Stimulated activated CD4-positive, alpha-beta T cell treated with anti-CD3 and anti-CD28 coated beads, Interleukin-2, amount 100 ng/mL, for 4 hours (primary cell): ENCODE measurements at places on chromosomes 1 and 21.

- DNase-seq = no peak
These were observed 1.4 kb downstream of the PLA2G5 start for GRCh38 chr1:20071416-20071815.

DNA sequence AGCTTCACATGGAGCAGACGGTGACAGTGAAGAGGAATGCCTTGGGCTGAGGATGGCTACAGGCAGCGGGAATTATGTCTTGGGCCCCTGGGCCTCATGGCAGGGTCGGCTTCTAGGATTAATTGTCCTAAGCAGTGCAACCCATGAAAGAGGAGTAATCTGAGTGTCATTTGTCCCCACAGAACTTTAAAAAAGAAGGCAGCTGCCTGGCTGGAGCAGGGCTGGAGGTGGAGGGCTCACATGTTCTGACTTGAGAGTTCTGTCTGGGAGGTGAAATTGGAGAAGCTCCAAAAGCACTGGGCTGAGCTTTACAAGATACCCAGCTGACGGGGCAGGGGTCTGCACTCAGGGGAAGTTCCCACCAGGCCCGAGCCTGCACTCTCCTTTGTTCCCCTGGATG lies 22.6 kb downstream of the CACNA1S start:
- DNase-seq = no peak

GRCh38 chr1:217564833-217565232 lies 66.1 kb downstream of the GPATCH2 start:
- no peak for DNase-seq

DNA sequence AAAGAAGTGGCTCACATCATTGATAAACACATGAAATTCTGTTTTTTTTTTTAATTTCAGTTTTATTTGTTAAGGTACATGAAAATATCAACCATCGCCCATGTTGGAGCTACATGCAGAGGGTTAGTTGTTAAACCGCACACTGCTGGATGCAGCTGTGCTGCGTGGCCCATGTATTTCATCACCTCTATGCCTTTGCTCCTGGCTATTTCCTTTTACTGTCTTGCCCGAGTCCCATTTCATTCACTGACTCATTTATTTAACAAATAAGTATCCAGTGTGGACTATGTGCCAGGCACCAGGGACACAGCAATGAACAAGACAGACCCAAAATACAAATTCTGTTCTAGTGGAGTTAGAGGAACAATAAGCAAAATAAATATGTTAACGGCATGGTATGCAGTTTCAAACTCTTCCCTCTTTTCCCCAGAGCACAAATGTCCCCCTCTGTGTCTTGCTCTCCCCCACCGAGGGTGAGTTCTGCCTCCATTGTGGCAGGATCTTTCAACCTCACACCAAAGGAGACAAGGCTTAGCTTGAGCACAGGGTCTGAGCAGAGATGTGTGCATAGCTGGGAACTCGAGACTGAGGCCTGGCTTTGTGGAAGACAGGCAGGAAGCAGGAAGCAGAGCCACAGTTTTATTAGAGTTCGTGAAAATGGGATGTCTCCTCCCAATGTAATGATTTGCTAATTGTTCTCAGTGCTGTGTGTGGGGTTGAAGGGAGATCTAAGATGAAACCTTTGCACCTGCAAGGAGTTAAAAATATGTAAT lies 44.6 kb downstream of the MAN1C1 start:
- no peak for DNase-seq

GRCh38 chr1:214471458-214471857 lies 79.9 kb downstream of the PTPN14 start:
- no peak for DNase-seq

DNA sequence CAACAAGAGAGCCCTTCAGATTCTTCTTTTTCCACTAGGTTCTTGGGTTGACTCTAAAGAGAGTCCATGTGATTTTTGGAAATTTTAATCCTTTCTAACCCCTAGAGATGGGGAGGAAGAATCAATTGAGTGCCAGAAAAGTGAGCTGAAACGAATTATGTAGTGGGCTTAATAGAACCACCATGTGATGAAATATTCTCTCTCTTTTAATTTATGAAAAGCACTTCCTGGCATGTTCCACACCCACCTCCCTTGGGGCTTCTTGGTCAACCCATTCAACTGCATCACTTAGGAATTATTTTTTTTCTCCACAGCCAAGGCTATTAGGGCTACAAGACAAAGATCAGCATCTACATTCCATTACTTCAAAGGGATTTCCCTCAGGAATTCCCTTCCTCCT lies 79.6 kb downstream of the ZC3H11B start:
- no peak for DNase-seq

GRCh38 chr1:115196296-115196695 lies 107.0 kb upstream of the TSPAN2 start:
- no peak for DNase-seq

GRCh38 chr1:206926286-206926685 lies 4.5 kb upstream of the FCMR start:
- DNase-seq = no peak

- no peak for DNase-seq
These were observed 9.1 kb upstream of the ATAD3B start for GRCh38 chr1:1462318-1462966.

GRCh38 chr1:158728510-158729225 lies 8.1 kb upstream of the OR6K3 start:
- no peak for DNase-seq

- DNase-seq = no peak
These were observed 52.6 kb downstream of the GLIS1 start for GRCh38 chr1:53686091-53686964.

GRCh38 chr1:162703708-162704107 lies 71.4 kb downstream of the DDR2 start:
- DNase-seq = no peak

DNA sequence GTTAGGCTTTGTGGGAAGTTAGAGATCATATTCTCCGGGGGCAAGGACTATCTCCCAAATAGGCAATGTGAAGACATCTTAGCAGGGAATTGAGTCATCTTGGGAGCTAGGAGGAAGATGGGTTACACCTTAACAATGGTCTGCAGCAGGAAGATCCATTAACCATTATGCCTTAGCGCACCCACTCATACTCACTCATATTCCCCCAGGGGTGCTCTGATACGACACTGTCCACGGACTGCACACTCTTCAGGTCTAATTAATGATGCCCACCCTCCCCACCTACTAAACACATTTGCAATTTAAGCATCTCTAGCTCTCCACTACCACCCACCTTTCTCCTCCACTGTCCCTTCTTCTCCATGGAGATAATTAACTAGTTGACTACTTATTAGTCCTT lies 857 bp upstream of the AK5 start:
- no peak for DNase-seq

DNA sequence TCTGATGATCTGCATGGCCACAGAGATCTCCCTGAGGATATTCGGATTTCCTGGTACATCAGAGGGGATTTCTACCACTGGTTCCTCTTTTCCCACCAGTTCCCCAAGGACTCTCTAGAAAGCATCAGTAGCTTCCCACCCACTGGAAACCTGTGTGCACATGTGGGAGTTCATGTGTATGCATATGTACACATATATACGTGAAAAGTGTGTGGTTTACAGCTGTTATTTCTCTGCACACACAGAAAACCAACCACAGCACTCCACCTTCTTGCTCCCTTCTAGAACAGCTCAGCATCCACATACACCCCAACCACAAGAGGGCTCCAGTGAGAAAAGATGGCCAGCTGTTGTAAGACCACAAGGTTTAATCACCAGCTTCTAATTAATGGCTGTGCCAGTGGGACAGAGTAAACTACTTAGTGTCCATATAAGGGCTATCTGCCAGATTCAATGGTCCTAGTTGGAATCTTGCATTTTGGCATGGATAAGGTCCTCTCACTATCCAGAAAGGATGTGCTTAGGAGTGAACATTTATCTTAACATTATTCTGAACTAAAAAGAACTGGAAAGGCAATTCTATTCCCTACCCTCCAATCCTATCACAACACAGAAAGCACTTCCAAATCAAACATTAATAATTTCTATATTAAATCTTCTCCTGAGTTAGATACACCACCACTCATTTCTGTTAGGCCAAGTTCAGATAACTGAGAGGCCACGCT lies 24.1 kb downstream of the GPR3 start:
- DNase-seq = peak; percentile 29

- no peak for DNase-seq
These were observed 255.5 kb downstream of the CTH start for GRCh38 chr1:70666381-70667140.

DNA sequence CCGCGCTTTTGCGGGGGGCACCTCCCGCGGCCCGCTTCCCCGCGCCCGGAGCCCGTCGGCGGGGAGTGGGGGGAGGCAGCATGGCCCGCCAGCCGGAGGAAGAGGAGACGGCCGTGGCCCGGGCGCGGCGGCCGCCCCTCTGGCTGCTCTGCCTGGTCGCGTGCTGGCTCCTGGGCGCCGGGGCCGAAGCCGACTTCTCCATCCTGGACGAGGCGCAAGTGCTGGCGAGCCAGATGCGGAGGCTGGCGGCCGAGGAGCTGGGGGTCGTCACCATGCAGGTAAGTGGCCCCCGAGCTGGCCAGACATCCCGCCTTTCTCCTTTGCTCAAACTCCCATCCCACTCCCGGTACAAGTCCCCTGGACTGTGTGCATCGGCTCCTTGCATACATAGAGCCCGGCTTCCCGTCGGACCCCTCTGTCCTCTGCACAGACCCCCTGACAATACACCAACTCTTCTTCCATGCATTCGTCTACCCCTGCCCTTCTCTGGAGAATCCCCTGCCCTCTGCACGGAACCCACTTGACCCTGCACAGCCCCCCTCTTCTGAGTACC lies 812 bp downstream of the CACHD1 start:
- no peak for DNase-seq

DNA sequence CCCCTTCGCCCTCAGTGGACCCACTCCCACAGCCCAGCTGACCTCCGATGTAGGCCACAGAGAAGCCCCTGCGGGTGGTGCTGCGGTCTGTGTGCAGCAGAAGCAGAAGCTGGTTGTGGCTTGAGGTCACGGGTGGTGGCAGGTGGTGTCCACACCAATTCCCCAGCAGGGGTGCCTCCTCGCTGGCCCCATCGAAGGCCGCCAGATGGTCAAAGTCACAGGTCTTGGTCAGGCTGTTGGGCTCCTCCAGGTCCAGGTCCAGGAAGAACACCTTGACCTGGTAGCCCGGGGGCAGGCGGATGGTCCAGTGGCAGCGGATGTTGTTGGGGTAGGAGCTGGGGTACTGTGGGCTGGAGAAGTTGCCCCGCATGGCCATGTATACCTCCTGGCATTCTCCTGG lies 13.1 kb downstream of the CDCP2 start:
- DNase-seq = no peak

DNA sequence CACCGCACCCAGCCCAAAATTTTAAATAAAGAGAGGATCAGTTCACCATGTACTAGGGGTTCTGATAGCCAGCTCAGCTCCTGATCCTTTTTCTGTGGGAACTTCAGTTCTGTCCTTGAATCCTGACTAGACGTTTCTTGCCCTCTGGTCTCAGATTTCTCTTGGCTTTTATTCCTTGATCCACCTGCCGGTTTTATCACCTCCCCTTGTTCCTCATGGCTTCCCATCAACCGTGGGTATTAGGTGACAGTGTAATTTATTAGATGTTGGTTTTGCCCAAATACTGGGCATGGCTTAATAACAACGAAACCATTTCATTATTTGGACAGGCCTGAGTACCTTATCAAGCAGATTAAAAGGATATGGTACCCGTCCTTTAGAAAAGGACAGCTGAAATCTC lies 22.5 kb downstream of the SLC45A1 start:
- DNase-seq = no peak

- DNase-seq = no peak
These were observed 251.2 kb downstream of the RRAGC start for GRCh38 chr1:38608202-38608864.

GRCh38 chr1:243462929-243463697 lies 207.3 kb downstream of the SDCCAG8 start:
- no peak for DNase-seq

- DNase-seq = no peak
These were observed 96.7 kb upstream of the RGS18 start for GRCh38 chr1:192061556-192061955.

DNA sequence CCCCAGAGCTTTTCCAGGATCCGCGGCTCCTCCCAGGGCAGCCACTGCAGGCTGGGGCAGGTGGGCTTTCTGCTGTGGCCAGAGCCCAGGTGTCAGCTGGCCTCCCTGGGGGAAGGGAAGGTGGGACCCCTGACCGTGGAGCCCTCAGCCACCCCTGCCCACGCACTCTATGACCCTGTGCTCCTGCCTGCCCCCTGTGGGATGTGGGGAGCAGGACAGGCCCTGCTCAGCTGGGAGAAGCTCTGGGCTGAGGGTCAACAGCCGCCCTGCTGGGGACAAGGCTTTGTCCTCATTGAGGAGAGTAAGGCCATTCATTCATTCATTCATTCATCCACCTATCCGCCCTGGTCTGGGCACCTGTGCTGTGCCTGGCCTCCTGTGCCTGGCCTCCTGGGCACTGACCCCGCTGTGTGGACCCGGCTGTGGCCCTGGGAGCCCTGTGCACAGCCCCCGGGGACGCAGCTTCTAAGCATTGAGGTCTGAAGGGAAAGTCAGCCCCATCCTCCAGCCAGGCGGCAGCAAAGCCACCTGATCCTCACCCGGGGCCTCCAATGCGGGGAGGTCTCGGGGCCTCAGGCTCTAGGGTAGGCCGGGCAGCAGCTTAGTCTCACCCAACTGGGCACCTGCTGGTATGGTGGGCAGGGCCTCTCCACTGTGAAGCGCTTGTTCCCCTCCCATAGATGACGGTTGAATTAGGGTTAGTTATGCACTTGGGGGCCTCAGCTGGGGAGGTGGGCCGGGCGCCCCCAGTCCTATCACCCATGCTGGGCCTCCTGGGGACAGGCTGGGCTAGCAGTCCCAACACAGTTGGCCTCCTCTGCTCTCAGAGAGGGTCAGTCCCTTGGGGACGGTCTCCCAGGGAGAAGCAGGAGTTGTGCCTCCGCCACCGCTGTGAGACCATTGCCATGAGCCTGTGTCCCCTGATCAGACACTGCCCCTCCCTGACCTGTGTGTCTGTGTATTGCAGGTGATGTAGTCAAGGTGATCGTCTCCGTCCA lies 6.0 kb downstream of the TNFRSF14 start:
- no peak for DNase-seq

GRCh38 chr1:146036965-146037646 lies 15.6 kb upstream of the HJV start:
- DNase-seq = peak; percentile 66

- no peak for DNase-seq
These were observed 17.6 kb downstream of the SOD1 start for GRCh38 chr21:31677047-31677446.

- DNase-seq = no peak
These were observed 31.0 kb downstream of the AZIN2 start for GRCh38 chr1:33111965-33112364.

GRCh38 chr1:169081503-169082123 lies 24.9 kb upstream of the ATP1B1 start:
- no peak for DNase-seq

- no peak for DNase-seq
These were observed 64.2 kb downstream of the EPHB2 start for GRCh38 chr1:22774833-22775182.

GRCh38 chr1:64986903-64987871 lies 20.8 kb upstream of the JAK1 start:
- DNase-seq = no peak

DNA sequence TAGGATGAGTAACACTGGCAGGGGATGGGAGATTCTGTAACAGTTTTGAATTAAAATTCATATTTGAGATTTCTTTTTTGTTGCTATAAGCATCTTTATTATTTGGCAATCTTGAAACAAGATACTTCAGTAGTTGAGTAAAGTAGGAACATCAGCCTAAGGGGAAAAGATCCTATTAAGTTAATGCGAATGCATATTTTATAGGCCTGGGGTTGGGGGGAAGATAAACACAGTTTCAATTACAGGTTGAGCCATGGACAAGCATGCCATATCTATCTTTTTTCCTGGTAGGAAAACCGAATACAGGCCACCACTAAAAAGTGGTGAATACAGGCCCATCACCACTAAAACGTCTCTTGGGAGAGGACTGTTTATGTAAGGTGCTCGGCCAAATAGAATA lies 32.3 kb downstream of the SMAP2 start:
- DNase-seq = no peak
